ENCODE measurements at places on chromosomes 1 and 21.

GRCh38 chr21:43916691-43917514, 51.9 kb downstream of the AGPAT3 start:
- no peak for DNase-seq

DNA sequence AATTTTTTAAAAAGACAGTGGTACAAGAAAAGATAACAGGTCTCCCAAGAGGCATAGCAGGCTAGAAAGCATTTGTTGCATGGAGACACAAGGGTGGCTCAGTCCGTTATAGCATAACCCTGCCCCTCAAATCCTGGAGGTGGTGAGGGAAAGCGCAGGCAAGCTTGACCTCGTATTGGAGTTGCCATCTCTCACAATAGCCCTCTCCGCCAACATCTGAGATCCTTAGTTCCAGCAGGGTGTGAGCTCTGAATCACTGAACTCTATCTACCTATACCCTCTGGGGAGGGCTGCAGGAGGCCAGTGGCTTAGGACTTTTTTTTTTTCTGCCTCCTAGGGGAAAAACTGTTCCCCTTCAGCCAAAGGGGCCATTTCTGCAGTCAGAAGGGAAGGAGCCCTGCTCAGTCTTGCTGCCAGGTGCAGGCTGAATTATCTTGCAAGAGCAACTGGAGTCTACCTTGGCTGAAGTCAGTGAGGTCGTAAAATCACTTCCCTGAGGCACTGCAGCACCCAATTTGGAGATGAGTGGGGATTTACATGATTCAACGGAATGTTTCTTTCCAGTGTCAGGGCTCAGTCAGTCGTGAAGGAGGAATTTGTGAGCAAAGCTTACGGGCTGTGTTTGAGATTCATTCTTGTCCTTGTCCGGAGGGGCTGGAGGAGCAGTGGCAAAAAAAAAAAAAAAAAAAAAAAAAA, 17.2 kb upstream of the C8A start:
- no peak for DNase-seq

DNA sequence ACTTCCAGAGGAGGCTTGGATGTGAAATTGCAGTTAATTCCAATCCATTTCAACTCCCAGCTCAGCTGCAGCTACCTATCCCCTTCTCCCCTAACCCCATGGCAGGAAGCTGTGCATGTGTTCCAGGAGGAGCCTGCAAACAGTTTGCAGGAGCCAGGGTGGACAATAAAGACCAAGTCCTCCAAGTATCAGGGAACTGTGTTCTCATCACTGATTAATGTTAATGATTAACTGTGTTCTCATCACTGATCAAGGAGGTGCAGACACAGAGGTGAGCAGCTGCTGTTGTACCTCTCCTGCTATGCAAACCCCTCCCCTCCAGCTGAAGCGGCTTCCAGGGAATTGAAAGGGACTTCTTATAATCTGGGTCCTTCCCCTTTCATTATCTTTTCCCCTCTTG, 19.2 kb downstream of the CLDN19 start:
- DNase-seq, result no peak

DNA sequence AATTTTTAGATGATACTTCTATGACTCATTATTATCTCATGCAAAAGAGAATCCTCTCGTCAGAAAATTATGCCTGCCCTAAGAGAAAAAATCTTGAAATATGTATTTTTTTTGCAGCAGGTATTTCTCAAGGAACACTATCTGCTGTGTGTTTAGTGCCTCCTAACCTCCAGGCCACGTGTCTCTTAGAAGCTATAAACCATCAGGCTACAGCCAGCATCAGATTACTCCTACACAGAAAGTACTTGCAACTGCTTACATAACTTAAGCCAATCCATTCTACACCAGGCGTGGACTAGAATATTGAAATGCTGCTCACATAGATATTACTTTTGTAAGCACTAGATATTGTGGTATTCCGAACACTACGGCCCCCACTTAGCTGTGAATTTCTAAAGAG, 933.4 kb downstream of the PLA2G4A start:
- no peak for DNase-seq

GRCh38 chr1:43841321-43842174, 92.1 kb upstream of the ARTN start:
- no peak for DNase-seq
